NCI-H1694 (cell line): ENCODE measurements at places on chromosomes 4 and X.

- DNase-seq = no peak
These were observed 89.5 kb downstream of the TASL start for GRCh38 chrX:30488092-30488491.

GRCh38 chr4:158302076-158302866 is 92.0 kb downstream of the TMEM144 start:
- DNase-seq = no peak

DNA sequence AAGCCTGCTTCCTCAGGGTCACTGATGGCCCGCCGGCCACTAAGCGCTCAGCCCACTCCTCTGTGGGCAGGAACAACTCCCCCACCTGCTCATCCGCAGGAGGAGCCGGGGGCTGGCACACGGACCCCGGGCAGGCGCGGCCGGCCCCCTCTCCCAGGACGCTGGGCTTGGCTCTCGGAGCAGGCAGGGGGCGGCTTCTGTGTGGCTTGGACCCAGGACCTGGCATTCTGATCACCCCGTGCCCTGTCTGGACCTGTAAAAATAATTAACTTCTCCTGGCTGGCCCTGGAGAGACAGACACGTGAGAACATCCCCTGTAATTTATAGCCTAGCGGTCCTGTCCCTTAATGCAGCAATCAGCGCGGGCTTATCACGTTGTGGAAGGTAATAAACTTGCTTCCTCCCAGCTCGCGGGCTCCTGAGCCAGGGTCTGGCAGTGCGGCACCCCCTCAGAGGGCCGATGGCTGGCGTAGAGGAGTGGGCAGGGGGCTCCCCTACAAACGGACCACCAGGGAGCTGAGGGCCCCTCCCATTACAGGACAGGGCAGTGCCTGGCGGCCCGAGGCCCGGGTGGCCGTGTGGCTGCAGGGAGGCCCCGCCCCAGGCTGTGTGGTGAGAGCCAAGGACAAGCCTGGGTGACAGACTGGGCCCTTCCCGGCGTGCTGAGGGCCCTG is 84.5 kb upstream of the NKX1-1 start:
- DNase-seq = no peak

DNA sequence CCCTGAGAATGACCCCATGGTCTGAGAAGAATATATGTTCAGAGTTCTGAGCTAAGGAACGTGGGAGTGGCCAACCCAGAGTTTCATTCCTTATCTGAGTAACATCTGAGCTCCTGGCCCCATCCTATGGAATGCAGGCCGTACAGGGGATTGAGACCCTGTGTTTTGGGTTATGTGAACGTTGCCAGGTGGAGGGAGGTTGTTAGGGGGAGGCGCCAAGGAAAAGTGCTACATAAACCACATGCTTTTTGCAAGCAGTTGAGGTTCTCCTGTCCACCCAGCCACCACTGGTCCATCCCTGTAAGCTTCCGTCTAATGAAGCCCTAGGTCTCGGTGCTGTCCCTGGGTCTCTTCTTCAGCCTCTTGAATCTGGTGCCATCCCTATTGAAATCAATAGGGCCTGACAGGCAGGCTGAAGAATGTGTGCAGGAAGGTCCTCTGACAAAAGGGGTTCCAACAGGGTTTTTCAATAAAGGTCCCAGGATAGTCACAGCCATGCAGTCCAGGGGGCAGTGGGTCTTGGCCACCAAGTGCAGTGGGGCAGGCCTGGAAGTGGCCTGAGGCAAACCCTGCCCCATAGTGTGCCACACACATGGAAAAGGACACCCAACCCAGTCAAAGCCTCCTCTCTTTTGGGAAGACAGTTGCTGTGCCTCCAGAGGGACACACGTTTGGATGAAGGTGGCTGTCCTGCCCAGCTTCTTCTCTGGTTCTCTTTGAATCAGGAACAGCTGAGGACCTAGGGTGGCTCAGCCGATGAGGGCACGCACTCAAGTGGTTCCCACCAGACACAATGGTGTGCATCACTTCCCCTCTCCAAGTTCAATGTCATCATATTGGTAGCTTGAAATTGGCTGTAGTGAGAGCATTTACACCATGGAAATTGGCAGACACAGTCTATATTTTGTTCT is 53.5 kb downstream of the HTRA3 start:
- no peak for DNase-seq

DNA sequence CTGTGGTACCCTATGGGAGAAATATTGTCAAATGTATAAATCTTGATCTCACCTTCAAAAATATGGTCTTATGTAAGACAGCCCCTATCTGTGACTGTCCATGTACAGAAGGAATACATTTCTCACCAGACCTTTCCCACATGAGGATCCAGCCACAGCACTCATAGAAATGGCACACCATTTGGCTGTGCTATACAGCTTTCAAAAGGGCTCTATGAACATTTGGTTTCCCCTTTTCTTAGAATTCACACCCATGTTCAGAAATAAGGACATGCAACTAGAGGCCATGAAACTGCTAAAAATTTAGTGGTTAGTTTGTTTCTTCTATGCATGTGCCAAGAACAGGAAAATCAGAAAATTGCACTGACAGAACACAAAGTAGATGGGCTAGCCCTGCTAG is 62.7 kb downstream of the ANTXR2 start:
- no peak for DNase-seq

- no peak for DNase-seq
These were observed 390.3 kb downstream of the SH2D1A start for GRCh38 chrX:124736553-124737270.
